ENCODE measurements at places on chromosomes 3 and 15. TPM values are rescaled to one million over a fixed set of nuclear protein-coding genes. Genes with fewer than 3 reads are reported as not detected.

Gene TIGIT
- total RNA-seq, result 39.9 TPM

Gene IQSEC1
- total RNA-seq, result 86.9 TPM

Gene GOLGA8J
- not detected for total RNA-seq

Gene SMCO1
- total RNA-seq, result not detected

Gene BOC
- not detected for total RNA-seq

Gene SLC12A8
- total RNA-seq, result 0.50 TPM

Gene TP63
- 0.35 TPM for total RNA-seq

- H3K4me3 ChIP-seq, result no peak overlapping the region
- H3K27me3 ChIP-seq, result no peaks in the 10 kb centered on the region
- no peak for DNase-seq
- no peak overlapping the region for H3K27ac ChIP-seq
- peaks cover 6% of the 10 kb centered on the region for H3K36me3 ChIP-seq
These were observed 7.5 kb downstream of the CSNK1G1 start for GRCh38 chr15:64348455-64348854.

DNA sequence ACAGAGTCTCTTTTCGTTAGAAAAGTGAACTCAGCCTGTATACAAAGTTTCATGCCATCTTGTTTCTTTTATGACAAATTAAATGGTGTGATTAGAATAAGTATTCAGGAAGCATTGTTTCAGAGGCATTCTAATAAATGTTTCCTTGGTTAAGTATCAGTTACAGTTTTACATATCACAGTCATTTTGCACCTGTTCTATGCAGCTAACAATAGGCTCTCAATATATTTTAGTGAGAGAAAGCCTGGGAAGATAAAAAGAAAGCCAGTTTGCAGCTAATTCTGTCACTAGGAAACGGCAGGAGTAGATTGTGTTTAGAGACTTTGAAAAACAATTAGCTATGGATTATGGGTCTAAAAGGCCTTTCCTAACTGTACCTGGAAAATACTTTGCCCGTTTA, 252.8 kb downstream of the ZIC1 start:
- H3K4me1 ChIP-seq, result no peaks in the 10 kb centered on the region
- H3K27ac ChIP-seq, result no peak overlapping the region
- no peak for DNase-seq

- no peak overlapping the region for H3K27ac ChIP-seq
- no peak for DNase-seq
- no peaks in the 10 kb centered on the region for H3K36me3 ChIP-seq
- no peaks in the 10 kb centered on the region for H3K27me3 ChIP-seq
These were observed 835.3 kb upstream of the CFAP20DC start for GRCh38 chr3:59885101-59885500.

DNA sequence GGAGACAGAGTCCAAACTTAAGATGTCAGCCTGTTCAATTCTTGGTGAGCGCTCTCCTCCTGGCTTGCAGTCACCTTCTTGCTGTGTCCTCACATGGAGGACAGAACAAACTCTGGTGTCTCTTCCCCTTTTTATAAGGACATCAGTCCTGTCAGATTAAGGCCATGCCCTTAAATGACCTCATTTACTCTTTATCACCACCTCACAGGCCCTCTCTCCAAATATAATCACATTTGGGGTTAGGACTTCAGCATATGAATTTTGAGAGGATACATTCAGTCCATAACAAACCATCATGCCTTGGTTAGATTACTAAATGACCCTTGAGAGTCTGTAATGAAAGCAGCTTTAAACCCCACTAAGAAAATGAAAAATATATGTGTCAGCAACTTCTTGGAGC, 175.2 kb downstream of the TAFA4 start:
- H3K27me3 ChIP-seq, result no peaks in the 10 kb centered on the region
- H3K36me3 ChIP-seq, result no peaks in the 10 kb centered on the region
- no peak overlapping the region for H3K4me3 ChIP-seq
- H3K4me1 ChIP-seq, result no peaks in the 10 kb centered on the region

GRCh38 chr3:16427103-16427965, 86.2 kb downstream of the RFTN1 start:
- no peaks in the 10 kb centered on the region for H3K4me1 ChIP-seq
- DNase-seq, result no peak
- no peaks in the 10 kb centered on the region for H3K27me3 ChIP-seq
- H3K27ac ChIP-seq, result no peak overlapping the region
- no peak overlapping the region for H3K4me3 ChIP-seq
- peaks cover 15% of the 10 kb centered on the region for H3K36me3 ChIP-seq

- DNase-seq, result no peak
- H3K27ac ChIP-seq, result no peak overlapping the region
- H3K36me3 ChIP-seq, result no peaks in the 10 kb centered on the region
- no peak overlapping the region for H3K4me3 ChIP-seq
- H3K4me1 ChIP-seq, result peaks cover 8% of the 10 kb centered on the region
These were observed 5.1 kb upstream of the DNAJA4 start for GRCh38 chr15:78259232-78259631.

- no peaks in the 10 kb centered on the region for H3K36me3 ChIP-seq
- no peak for DNase-seq
- H3K27me3 ChIP-seq, result no peaks in the 10 kb centered on the region
- H3K4me3 ChIP-seq, result no peak overlapping the region
- no peak overlapping the region for H3K27ac ChIP-seq
These were observed 103.0 kb upstream of the EIF1B start for GRCh38 chr3:40206522-40206921.

DNA sequence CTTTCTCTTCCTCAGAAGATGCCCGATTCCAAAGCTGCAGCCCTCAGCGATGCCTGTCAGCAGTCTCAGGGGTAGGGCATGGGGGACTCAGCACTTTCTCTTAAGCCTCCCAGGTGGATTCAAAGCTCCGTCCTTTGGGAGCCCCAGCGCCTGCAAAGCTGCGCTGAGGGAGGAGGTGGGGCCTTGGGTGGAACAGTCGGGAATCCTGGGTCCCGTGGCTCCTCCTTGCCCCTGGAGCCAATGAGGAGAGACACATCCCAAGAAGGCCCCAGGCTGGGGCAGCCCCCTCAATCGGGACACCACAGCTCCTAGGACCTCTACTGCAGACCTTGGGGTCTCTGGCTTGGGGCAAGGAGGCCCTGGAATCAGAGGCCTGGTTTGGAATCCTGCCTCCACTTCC, 227.5 kb upstream of the IGF1R start:
- no peaks in the 10 kb centered on the region for H3K36me3 ChIP-seq
- no peaks in the 10 kb centered on the region for H3K4me1 ChIP-seq
- DNase-seq, result no peak
- H3K4me3 ChIP-seq, result no peak overlapping the region

GRCh38 chr3:23304424-23304823, 101.3 kb downstream of the UBE2E2 start:
- no peak overlapping the region for H3K27ac ChIP-seq
- H3K4me1 ChIP-seq, result no peaks in the 10 kb centered on the region
- H3K36me3 ChIP-seq, result no peaks in the 10 kb centered on the region
- H3K4me3 ChIP-seq, result no peak overlapping the region
- no peaks in the 10 kb centered on the region for H3K27me3 ChIP-seq
- DNase-seq, result no peak

- H3K4me3 ChIP-seq, result no peak overlapping the region
- H3K27ac ChIP-seq, result no peak overlapping the region
- no peaks in the 10 kb centered on the region for H3K4me1 ChIP-seq
These were observed 21.6 kb downstream of the IFT122 start for GRCh38 chr3:129461461-129462146.

- no peak for DNase-seq
- H3K4me1 ChIP-seq, result peaks cover 11% of the 10 kb centered on the region
- no peaks in the 10 kb centered on the region for H3K36me3 ChIP-seq
- no peak overlapping the region for H3K4me3 ChIP-seq
- peaks cover 32% of the 10 kb centered on the region for H3K27me3 ChIP-seq
These were observed 2.2 kb downstream of the MINAR1 start for GRCh38 chr15:79434361-79434760.

- no peaks in the 10 kb centered on the region for H3K36me3 ChIP-seq
- no peak overlapping the region for H3K27ac ChIP-seq
These were observed 581.4 kb downstream of the MECOM start for GRCh38 chr3:169082076-169082475.

GRCh38 chr3:196135693-196136639, 54.1 kb upstream of the TFRC start:
- H3K4me1 ChIP-seq, result no peaks in the 10 kb centered on the region
- H3K27ac ChIP-seq, result no peak overlapping the region
- no peak for DNase-seq
- H3K4me3 ChIP-seq, result no peak overlapping the region

- H3K4me3 ChIP-seq, result no peak overlapping the region
- H3K27me3 ChIP-seq, result peaks cover 3% of the 10 kb centered on the region
- no peaks in the 10 kb centered on the region for H3K4me1 ChIP-seq
These were observed 51.7 kb downstream of the SCN11A start for GRCh38 chr3:39000008-39000450.

DNA sequence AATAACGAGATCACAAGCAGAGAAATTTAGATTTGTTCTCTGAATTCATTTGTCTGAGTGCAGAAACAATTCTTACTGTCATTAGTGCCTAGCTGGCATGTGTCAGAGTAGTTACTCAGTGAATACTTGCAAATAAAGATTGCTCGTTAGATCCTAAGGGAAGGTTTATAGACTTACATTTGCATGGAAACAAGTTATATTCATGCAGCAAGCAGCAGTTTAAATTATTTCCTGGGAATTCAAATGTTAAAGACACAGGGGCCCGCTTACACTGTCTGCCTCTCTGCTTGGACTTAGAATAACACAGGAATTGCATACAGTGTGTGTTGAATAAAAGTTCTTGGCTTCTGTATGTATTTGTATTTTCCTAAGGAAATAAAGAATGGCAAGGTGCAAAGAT, 680.6 kb upstream of the NECTIN3 start:
- H3K27ac ChIP-seq, result no peak overlapping the region
- no peak overlapping the region for H3K4me3 ChIP-seq
- no peaks in the 10 kb centered on the region for H3K36me3 ChIP-seq
- DNase-seq, result no peak
- no peaks in the 10 kb centered on the region for H3K27me3 ChIP-seq

Data from T-cell (primary cell).